ENCODE measurements at places on chromosomes 6 and 20.
A peak's percentile ranks its signal among the peaks of the same experiment; 100 is the strongest.

GRCh38 chr20:60465993-60466686, 507.9 kb downstream of the CDH26 start:
- H3K4me1 ChIP-seq, result no peaks in the 10 kb centered on the region
- H3K4me3 ChIP-seq, result no peak overlapping the region
- H3K27ac ChIP-seq, result no peak overlapping the region
- no peaks in the 10 kb centered on the region for H3K36me3 ChIP-seq
- peaks cover 3% of the 10 kb centered on the region for H3K27me3 ChIP-seq
- no peak for DNase-seq

- no peak overlapping the region for H3K27ac ChIP-seq
- peaks cover 26% of the 10 kb centered on the region for H3K36me3 ChIP-seq
- no peak for DNase-seq
- H3K27me3 ChIP-seq, result no peaks in the 10 kb centered on the region
These were observed 127.2 kb downstream of the CD109 start for GRCh38 chr6:73823046-73823735.

DNA sequence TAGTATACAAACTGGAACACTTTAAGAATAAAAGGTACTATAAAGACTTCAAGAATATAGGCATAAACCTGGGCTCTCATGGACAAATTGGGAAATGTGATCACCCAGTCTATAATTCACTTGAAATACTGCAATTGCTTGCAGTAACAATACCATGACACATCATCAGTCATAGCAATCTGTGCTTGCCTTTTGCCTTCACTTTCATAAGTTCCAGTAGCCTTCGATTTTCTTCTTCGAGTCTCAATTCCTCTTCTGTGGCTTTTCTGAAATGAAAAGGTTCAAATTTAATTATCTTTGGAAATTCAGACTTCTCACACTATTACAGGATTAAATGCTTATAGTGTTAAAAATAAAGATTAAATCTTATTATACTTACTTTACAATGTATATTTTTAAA, 96.3 kb upstream of the ZBTB24 start:
- no peak overlapping the region for H3K27ac ChIP-seq
- no peaks in the 10 kb centered on the region for H3K36me3 ChIP-seq
- peaks cover 9% of the 10 kb centered on the region for H3K27me3 ChIP-seq
- no peak overlapping the region for H3K4me3 ChIP-seq
- no peaks in the 10 kb centered on the region for H3K4me1 ChIP-seq
- DNase-seq, result no peak

DNA sequence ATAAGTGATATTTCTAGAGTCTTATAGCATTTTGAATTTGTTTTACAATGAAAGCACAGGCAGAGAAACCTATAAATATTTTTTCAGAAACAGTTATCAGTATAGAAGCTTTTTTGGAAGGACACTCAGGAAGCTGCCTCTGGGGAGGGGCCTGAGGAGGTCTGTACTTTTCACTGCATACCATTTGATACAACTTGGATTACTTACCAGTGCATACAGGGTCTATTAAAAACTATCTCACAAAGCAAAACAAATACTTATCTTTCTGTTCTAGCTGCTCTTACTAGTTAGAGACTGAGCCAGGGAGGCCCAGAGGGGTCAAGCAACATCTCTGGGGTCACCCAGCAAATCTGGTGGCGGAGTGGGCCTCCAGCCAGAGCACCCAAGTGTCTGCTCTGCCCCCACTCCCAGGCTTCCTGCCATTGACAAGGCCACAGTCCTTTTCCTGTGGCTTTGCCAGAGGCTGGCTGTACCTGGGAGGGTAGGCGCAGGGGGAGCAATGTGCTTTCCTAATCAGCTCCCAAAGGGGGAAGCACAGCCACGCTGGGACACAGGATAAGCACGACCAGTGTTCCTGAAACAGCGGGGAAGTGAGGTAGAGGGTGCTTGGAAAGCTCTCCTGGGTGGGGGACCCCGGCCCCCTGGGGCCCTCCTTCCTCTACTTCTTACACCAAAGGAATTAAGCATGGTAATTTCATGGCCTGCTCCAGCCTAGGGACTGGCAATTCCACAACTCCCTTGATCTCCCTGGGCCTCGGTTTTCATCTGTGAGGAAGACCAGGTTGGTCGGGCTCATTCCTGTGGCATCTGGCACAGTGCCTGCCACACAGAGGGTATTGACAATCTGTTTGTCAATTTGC, 7.8 kb downstream of the TCF15 start:
- DNase-seq, result no peak
- no peak overlapping the region for H3K4me3 ChIP-seq
- H3K36me3 ChIP-seq, result no peaks in the 10 kb centered on the region

DNA sequence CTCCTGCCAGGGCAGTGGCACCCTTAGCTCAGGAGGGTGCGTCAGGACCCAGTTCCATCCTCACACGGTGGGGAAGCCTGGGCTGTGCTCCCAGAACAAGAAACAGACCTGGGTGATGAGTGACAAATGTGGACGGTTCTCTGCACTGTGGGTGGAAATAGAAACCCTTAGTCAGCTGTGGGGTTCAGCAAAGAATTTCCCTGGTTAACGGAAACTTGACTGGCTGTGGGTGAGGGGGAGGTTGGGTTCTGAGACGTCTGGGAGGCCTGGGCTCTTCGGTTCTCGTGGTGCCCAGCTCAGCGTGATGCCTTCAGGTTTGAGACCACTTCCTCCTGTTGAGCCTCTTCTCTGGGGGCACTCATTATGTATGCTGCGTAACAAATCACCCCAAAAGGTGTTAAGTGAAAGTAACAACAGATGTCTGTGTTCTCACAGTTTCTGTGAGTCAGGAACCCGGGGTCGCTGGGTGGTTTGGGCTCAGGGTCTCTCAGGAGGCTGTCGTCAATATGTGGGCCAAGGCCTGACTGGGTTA, 53.1 kb upstream of the FAM83D start:
- DNase-seq, result peak; percentile 89
- no peaks in the 10 kb centered on the region for H3K27me3 ChIP-seq
- peak overlapping the region; percentile 86 for H3K4me3 ChIP-seq
- H3K4me1 ChIP-seq, result peaks cover 79% of the 10 kb centered on the region

DNA sequence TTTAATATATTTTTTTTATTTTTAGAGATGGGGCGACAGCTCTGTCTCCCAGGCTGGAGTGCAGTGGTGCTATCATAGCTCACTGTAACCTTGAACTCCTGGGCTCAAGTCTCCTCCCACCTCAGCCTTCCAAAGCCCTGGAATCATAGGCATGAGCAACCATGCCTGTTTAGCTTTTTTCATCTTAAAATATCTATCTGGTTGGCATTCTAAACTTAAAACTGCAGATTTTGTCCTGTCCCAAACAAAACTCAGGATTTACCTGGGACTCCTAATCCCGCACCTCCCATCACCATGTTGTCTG, 124.7 kb downstream of the SULF2 start:
- no peak for DNase-seq
- H3K27ac ChIP-seq, result no peak overlapping the region
- H3K4me1 ChIP-seq, result peaks cover 4% of the 10 kb centered on the region
- peaks cover 25% of the 10 kb centered on the region for H3K36me3 ChIP-seq
- no peaks in the 10 kb centered on the region for H3K27me3 ChIP-seq
- H3K4me3 ChIP-seq, result no peak overlapping the region

All from T-helper 2 cell treated with Interferon-gamma antibody and Interleukin-4, amounts not matched to agents 5 μg/mL and 100 μg/mL, for 36 hours (primary cell).